NCI-H1694 treated with DMSO at 0.1 percent for 48 hours (cell line): ENCODE measurements at places on chromosomes 6 and 20.
A peak's percentile ranks its signal among the peaks of the same experiment; 100 is the strongest.

DNA sequence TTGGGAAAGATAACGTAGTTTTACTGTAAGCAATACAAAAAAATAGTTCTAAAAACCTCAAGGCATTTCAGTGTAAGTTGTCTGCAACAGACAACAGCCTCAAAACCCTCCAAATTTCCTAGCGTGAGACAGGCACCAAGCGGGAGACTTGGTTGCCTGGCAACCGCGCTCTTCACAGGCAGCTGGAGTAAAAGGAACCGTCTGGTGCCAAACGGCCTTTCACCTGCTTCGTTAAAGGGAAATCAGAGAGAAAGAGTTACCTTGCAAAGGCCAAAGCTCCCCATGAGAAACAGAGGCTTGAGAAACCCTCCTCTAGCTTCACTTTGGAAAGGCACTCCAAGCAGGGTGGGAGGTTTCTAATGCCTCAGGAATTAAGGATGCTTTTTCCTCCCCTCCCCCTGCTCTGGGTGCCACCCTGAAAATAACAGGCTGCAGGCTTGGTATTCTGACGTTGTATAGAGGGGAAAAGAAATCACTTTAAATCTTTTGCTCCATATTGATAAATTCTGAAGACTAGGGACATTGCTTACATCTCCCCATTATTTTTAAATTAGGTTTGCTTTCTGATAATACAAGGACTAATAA lies 129.7 kb upstream of the UFL1 start:
- peak; percentile 37 for DNase-seq

- DNase-seq = no peak
Measured at GRCh38 chr6:473768-474452, 82.4 kb downstream of the IRF4 start.

GRCh38 chr6:88908598-88909548 lies 54.5 kb downstream of the RNGTT start:
- DNase-seq = no peak

GRCh38 chr20:42895020-42895419 lies 294.7 kb downstream of the PTPRT start:
- DNase-seq = no peak

DNA sequence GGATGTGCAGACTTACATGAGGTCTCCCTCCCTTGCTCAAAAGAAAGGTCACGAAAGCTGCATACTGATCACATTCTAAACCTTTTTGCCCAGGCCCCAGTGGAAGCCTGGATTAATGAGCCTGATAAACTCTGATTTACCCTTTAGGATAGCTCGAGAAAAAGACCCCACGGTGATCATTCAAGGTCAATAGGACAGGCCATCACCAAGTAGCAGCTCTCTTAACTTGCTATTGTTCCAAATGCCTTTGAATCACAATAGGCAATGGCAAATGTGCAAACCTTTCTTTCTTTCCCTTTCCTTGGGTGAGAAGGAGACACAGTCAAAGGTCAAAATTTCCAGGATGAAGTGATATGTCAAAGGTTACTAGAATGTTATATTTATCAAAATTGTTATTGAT lies 327.3 kb downstream of the HDGFL1 start:
- DNase-seq = no peak

GRCh38 chr20:59135093-59135492 lies 28.5 kb upstream of the ZNF831 start:
- DNase-seq = no peak

DNA sequence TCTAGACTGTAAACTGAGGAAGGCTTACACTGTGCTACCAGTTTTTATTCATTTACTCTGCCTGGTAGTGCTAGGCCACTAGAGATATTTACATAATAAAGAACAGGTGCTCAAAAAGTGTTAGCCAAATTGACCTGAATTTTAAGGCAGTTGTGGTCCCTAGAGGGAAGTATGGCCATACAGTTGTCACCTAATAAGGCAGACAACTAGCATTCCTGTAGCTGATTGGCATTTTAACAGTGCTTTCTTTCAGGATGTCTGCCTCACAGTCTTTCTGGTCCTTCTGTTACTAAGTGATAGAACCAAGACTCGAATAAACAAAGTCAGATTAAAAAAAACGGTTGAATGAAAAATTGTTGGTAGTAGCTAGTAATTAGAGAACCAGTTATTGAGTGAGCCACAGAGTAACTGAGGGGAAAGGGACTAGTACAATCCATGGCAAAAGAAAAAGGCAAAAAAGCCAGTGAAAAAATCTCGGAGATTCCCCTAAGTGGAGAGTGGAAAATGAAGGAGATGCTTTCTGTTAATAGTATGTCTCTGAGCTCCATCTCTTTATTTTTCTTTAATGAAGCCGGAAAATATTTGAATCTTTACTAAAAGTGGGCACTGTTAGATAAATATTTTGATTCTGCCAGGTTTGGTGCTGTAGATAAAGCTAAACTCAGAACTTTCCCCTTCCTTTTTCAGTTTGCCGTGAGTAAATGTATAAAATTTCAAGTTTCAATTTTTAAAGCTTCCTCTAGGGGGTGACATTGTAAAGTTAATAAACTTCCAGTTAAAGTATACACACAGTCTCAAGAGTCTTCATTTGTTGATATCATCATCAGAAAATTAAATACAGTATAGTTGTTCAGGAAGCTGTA lies 9.1 kb downstream of the VTA1 start:
- no peak for DNase-seq

DNA sequence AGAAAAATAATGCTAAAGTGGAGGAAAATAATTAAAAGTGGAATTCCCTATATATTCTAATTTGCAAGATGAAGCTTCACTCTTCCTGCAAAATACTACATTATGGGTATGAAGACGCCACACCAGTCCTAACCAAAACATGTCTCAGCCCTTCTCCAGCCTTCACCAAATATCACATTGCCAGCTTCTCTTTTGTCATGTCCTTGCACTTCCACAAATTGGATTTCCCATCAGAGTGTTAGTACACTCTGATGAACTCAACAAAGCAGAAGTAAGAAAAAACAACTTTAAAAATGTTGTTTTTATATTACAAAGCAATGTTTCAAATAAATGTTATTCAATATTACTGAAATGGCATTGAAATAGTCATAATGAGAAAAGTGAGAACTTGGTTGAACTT lies 62.4 kb upstream of the RNF146 start:
- no peak for DNase-seq

GRCh38 chr6:161215876-161216615 lies 57.8 kb downstream of the AGPAT4 start:
- DNase-seq = no peak

- DNase-seq = no peak
Measured at GRCh38 chr20:40293740-40294139, 395.3 kb downstream of the MAFB start.

GRCh38 chr20:62925420-62926228 lies 681 bp downstream of the DIDO1 start:
- DNase-seq = no peak

DNA sequence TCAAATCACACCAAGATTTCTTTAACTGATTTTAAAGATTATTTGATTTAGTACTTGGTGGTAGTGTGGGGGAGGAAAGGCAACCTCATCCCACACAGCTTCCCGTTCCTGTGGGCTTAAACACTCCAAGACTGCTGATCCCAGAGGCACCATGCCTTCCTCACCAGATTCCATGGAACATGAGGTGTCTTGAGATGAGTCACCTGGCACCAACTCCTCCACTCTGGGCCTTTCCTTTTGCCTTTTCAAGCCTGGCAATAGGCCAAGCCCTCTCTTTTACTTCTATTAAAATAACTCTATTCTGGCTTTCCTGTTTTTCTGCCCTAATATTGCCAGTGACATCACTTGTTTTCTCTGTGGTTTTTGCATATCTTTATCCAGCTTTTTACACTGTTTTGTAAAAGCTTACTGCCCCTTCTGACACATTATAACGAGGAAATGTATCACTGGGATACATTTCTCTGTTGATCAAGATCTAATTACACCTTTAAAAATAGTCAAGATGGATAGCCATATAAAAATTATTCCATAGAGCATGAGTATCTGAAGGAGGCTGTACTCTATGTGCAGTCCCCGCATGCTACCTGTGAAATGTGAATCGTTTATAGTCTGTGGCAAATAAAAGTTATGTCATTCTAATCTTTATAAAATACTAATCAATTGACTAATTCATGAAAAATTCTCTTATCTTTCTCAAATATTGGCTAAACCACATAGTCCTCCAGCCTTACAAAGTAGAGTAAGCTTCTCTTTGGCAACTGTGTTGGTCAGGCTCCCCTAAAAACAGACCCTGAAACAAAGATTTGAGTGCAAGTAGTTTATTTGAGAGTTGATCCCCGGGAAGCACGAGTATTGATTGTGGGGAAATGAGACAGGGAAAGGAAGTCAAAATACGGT lies 257.8 kb upstream of the KCNQ5 start:
- DNase-seq = no peak

- DNase-seq = no peak
Measured at GRCh38 chr6:32082935-32083334, 26.2 kb downstream of the TNXB start.
